ENCODE measurements at places on chromosomes 5 and 9. TPM values are rescaled to one million over a fixed set of nuclear protein-coding genes. Genes with fewer than 3 reads are reported as not detected.

ALDH7A1 gene
- 96.1 TPM for total RNA-seq

PCDHA1 gene
- 1.6 TPM for total RNA-seq

SLC25A51 gene
- total RNA-seq = 31.4 TPM

ZNF879 gene
- 9.5 TPM for total RNA-seq

C8G gene
- 2.4 TPM for total RNA-seq
